ENCODE measurements at places on chromosomes 12 and 14.

- DNase-seq = no peak
Measured at GRCh38 chr12:85309125-85309566, 29.1 kb downstream of the ALX1 start.

- no peak for DNase-seq
Measured at GRCh38 chr14:101215266-101215665, 311.7 kb upstream of the RTL1 start.

- DNase-seq = no peak
Measured at GRCh38 chr14:77889971-77890442, 90.1 kb downstream of the ADCK1 start.

GRCh38 chr12:116215023-116215422, 62.5 kb downstream of the MED13L start:
- DNase-seq = no peak

DNA sequence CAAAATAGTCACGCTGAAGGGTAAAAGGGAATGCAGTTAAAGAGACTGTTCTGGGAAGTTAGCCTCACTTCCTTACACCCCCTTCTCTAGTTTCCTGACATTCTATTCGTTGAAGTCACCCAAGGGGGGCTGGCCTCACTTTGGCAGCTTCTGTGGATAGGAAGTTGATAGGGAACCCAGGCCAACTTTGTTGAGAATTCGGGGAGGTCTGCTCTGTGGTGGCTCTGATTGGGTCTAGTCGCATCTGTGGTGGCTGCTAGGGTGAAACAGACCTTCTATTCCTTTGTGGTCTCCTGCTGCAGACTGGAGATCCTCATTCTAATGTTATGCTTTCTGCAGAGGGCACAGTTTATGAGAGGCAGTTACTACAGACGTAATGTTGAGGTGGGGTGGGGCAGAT, 28.8 kb upstream of the GZMB start:
- no peak for DNase-seq

DNA sequence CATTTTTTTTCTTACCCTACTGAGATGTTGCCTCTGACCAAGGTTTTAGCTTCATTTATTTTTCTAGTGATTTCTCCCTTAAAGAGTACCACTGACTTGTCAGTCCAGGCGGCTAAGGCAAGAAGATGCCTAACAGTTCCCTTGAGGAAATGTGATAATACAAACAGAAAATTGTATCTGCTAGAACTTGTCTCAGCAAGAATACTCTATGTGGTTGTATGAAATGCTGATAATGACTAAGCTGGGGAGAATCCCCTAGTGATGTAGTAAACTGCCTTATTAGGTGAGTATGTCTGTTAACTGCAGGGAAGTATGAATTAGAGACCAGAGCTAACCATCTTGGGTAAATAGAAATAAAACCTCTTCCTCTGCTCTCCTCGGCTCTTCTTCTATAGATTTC, 6.7 kb downstream of the C12orf54 start:
- DNase-seq = no peak

DNA sequence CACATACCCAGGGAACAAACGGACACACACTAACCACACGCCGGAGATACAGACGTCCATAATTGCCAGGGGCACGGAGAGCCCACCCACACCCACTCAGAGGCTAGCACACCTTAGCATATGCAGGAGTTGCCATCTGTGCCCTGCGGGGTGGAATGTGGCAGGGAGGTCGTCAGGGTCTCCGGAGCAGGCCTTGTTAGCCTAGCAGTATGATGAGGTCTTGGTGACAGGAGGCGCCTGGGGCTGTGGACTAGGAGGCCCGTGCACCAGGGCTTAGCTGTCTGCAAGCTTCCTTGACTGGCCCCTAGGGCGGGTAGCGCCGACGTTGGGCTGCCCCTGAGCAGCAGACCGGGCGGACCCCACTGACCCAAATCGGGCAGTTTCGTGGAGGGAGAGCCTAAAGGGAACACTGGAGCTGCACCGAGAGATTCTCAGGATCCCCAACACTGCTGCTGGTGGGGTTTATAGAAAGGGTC, 10.0 kb downstream of the STAC3 start:
- no peak for DNase-seq

- no peak for DNase-seq
Measured at GRCh38 chr12:85058339-85058738, 22.2 kb downstream of the LRRIQ1 start.
